ENCODE measurements at places on chromosomes 16 and 17.

GRCh38 chr16:19697756-19698318 lies 20.2 kb downstream of the KNOP1 start:
- no peak for DNase-seq

GRCh38 chr17:41585301-41586056 lies 1.2 kb downstream of the KRT14 start:
- no peak for DNase-seq

GRCh38 chr16:14347706-14348105 lies 276.6 kb downstream of the MRTFB start:
- no peak for DNase-seq

DNA sequence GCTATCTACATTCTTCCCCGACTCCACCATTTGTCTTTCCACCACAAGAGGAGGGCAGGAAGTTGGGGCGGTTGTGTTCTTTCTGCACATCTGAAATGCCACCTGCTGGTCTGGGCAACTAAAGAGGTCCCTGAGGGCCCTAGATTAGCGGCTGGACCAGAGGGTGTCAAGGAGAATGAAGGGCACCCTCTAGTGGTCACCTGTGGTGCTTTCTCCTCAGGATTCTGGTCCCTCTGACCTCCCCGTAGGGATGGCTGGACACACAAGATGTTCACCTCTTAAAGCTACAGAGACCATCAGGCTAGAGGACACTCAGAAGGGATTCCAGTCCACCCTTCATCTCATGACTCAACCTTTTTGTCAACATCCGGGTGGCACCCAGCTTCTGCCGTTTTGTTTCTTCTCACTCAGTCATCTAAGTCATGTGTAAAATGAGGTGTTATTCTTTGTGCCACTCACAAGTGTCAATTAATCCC lies 2.9 kb upstream of the SCIMP start:
- peak; percentile 28 for DNase-seq
